ENCODE measurements at places on chromosomes 3 and 15.

- no peak for DNase-seq
Observed at GRCh38 chr3:150237490-150237889, 170.6 kb upstream of the TSC22D2 start.

- peak; percentile 75 for DNase-seq
Observed at GRCh38 chr3:48400824-48401433, 28.9 kb downstream of the FBXW12 start.

GRCh38 chr3:9970020-9970652 lies 16.5 kb downstream of the EMC3 start:
- no peak for DNase-seq

GRCh38 chr3:42403737-42404136 lies 6.7 kb downstream of the LYZL4 start:
- no peak for DNase-seq

GRCh38 chr3:52615166-52615565 lies 70.5 kb downstream of the PBRM1 start:
- no peak for DNase-seq

GRCh38 chr15:74176262-74177214 lies 3.0 kb downstream of the ISLR start:
- DNase-seq = peak; percentile 74

DNA sequence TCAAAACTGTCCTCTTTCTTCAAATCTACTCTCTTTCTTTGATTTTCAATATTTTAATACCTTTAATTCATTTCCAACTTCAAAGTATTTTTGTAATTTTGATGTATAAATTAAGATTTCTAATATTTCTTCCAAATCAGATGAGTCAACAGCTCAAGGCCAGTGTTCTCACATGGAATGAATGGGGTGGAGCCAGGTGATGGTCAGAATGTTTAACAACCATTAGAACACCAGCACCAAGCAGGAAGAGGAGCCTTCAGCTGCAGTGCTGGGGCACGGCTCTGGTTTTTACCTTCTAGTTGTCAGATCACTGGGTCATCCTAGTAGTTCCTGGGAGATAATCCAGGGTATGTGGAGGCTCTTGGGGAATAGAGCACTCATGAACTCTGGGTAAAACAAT lies 494.5 kb upstream of the PDZRN3 start:
- no peak for DNase-seq

DNA sequence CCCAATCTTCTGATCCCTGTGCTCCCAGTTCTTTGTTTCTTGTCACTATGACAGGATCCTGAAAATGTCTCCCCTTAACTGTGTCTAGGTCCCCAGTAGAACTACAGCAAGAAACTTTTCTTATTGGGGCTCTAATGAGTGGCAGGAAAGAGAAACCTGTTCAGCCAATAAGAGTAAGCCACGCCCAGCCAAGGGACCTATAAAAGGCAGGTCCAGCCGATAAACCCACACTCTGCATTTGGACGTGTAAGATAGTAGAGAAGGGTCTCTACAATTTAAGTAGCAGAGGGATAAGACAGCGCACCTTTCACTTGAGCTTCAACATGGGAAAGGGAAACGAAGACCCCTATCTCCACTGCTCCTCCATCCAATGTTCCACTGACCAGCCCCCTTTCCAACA lies 149.9 kb downstream of the LMLN start:
- no peak for DNase-seq

DNA sequence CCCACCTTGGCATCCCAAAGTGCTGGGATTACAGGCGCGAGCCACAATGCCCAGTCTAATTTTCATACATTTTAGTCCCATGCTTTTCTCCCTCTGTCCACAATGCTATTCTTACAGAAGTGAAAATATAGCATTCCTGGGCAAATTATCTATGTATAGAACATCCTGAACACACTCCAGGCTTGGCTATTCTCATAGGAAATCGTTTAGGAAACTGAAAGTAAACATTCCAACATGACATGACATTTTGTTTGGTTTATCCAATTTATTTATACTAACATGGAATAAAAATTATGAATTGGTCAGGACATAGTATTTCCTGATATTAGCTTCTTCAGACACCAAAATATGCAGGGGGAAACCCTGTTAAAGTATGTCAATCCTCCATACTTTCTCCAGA lies 52.6 kb downstream of the SYNM start:
- DNase-seq = peak; percentile 12

- no peak for DNase-seq
Observed at GRCh38 chr15:25327686-25328085, 111.1 kb downstream of the UBE3A start.

DNA sequence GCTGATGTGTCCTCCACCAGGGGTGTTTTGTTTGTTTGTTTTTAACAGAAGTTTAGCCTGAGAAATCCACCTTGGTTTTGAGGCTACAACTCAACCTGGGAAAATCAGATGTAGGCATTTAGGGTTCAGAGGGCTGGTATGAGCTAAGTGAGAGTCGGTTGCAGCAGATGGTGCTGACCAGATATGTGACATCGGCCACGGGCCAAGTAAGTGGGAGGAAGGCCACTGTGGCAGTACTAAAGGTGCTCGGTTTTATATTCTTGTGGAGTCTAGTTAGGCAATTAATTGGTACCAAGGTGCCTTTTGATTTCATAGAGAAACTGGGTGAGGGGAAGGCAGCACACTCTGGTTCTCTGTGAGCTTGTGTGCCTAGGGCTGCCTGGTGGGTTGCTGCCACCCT lies 10.5 kb downstream of the MTMR14 start:
- no peak for DNase-seq

DNA sequence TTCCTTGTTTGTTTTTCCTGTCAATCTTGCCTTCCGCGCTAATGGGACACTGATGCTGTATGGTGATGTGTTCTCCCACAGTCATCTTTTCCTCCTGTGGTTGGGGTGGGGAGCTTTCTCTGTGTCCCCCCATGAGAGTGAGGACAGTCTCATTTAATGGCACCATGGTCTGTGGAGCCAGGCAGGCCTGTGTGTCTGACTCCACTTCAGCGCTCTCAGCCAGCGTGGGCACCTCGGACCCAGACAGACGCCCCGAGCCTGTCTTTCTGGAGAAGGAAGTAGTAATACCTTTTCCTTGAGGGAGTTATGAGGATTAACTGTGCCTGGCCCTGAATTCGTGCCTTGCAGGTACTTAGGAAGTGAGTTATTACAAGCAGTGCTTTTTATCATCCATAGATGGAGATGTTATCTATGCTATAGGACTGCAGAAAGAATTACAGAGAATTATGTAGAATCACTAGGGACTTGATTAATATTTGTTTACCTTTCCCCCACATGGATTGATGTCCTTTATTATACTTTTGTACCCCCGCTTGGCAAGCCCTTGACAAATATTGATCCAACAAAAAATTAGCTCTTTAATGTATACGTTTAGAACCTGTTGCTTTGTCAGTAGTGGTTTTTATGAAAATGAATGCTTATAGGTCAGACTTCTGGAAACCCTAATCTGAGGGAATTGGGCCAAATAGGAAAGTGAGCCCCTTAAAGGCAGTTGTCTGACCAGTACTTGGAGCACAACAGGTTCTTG lies 152.4 kb downstream of the PGPEP1L start:
- DNase-seq = no peak

DNA sequence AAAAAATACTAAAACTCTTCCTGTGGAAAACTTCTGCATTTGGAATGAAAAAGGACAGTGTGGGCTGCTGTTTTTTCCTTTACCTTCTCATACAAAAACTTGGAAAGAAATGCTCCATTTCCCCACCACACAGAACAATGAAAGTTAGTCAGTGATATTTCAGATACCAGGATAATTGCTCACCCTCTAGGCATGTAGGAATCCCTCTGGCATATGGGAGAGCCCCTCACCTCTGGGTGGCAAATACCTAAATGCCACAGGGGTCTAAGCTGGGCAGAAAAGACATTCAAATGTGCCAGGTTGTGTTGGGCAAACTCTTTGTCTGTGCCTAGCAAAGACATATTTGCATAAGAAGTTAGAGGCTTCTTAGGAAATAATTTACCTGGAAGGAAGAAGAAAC lies 560.3 kb upstream of the NR2F2 start:
- DNase-seq = no peak

DNA sequence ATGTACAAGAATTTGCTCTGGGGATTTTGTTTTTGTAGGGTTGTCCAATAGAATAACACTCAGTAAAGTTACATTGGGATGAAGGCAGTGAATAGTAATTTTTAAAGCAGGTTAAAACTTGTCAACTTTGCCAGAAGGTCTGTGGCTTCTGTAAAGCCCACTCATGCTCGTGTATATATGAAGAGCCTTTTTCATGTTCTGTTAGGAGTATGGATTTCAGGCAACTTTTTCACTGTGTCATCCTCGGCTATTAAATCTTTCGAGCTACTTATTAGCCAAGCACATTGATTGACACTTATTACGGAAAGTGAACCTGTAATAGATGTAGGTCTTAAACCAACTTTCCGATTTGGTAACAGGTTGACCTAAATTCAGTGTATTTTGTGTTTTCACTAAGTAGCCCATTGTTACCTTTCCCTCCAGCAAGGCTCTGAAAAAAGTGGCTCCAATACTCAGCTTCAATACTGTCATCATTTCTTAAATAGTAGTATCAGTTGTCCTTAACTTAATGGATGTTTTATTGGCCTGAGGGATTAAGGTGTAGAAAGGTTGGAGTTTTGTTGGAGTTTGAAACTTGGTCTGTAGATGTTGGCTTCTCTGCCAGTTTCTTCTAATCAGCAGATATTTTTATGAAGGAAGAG lies 1.7 kb downstream of the PAK2 start:
- no peak for DNase-seq

DNA sequence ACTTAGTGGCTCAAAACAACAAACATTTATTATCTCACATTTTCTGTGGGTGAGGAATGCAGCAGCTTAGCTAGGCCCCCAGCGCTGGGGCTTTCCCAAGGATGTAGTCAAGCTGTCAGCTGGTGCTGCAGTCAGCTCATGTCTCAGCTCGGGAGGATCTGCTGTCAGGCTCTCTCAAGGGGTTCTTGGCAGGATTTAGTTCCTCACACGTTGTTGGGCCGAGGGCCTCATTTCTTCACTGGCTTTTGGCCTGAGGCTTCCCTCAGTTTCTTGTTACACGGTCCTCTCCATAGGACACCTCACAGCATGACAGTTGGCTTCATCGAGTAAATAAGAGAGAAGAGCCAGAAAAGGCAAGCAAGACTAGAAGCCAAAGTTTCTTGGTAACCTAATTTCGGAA lies 13.7 kb upstream of the U2SURP start:
- DNase-seq = no peak

DNA sequence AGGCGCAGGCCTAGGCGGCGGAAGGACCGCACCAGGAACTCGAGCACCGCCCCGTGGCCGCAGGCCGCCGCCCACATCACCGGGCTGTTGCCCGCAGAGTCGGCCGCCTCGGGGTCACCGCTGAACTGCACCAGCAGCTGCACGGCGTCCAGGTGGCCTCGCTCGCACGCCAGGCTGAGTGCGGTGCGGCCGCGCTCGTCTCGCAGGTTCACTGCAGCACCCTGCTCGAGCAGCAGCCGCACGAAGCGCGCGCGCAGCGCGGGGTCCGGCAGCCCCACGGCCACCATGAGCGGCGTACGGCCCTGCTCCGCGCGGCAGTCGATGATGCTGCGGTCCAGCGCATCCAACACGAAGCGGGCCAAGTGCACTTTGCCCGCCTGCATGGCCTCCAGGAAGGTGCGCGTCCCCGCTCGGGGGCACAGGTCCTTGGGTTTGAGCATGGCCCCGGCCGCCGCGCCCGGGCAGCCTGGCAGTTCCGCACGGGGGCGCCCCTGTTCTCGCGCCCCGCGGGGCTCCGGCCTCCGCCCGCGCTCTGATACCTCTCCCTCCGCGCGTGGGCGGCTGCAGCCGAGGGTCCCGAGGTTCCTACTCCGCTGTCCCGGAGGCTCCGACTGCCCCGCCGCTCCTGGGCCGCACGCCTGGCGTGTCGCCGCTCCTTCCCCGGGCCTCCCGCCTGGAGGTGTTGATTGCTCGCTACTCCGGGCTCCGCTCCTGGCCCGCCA lies 556 bp downstream of the ANKRD63 start:
- DNase-seq = no peak

DNA sequence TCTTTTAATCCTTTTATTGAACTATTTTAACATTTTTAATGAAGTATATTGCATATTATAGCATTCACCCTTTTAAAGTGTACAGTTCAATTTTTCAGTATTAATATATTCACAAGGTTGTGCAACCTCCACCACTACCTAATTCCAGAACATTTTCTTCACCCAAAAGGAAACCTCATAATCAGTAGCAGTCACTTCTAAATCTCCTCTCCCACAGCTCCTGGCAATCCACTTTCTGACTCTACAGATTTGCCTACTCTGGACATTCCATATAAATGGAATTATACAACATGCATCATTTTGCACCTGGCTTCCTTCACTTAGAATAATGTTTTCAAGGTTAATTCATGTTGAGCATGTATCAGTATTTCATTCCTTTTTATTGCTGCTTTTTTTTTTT lies 55.0 kb upstream of the HRH1 start:
- no peak for DNase-seq

- DNase-seq = no peak
Observed at GRCh38 chr15:28098360-28098765, 752 bp downstream of the OCA2 start.

GRCh38 chr3:159082519-159082918 lies 280.7 kb downstream of the MFSD1 start:
- no peak for DNase-seq

GRCh38 chr3:65928110-65928509 lies 110.6 kb downstream of the MAGI1 start:
- DNase-seq = no peak

- no peak for DNase-seq
Observed at GRCh38 chr3:33057320-33058298, 39.3 kb downstream of the GLB1 start.

DNA sequence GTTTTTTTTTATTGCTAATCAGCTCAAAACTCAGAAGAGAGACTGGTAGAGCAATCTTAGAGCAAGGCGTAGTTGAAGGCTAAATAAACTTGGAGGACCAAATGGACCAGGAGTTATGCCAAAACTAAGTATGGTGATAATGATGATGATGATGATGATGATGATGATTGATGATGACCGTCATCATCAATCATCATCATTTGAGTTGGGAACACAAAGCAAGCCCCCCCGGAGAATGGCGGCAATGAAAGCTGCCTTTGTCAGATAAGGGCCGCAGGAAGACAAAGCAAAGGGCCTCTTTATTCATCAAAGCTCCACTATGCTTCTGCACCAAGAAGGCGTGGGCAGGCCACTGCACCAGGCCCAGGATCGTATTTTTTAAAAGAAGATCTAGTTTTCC lies 82.1 kb upstream of the RAD18 start:
- no peak for DNase-seq

- DNase-seq = no peak
Observed at GRCh38 chr3:30657914-30658313, 51.5 kb downstream of the TGFBR2 start.

- DNase-seq = no peak
Observed at GRCh38 chr3:188589071-188589470, 435.1 kb downstream of the LPP start.

- DNase-seq = no peak
Observed at GRCh38 chr3:196886144-196886543, 18.4 kb downstream of the SENP5 start.

- no peak for DNase-seq
Observed at GRCh38 chr15:31799319-31799714, 231.0 kb upstream of the CHRNA7 start.
